H7 (cell line): ENCODE measurements at places on chromosomes 13 and 19.

- DNase-seq, result no peak
These were observed 20.2 kb downstream of the DNAJC3 start for GRCh38 chr13:95697052-95697680.

- peak; percentile 58 for DNase-seq
These were observed 3.5 kb upstream of the FTL start for GRCh38 chr19:48961673-48962028.

DNA sequence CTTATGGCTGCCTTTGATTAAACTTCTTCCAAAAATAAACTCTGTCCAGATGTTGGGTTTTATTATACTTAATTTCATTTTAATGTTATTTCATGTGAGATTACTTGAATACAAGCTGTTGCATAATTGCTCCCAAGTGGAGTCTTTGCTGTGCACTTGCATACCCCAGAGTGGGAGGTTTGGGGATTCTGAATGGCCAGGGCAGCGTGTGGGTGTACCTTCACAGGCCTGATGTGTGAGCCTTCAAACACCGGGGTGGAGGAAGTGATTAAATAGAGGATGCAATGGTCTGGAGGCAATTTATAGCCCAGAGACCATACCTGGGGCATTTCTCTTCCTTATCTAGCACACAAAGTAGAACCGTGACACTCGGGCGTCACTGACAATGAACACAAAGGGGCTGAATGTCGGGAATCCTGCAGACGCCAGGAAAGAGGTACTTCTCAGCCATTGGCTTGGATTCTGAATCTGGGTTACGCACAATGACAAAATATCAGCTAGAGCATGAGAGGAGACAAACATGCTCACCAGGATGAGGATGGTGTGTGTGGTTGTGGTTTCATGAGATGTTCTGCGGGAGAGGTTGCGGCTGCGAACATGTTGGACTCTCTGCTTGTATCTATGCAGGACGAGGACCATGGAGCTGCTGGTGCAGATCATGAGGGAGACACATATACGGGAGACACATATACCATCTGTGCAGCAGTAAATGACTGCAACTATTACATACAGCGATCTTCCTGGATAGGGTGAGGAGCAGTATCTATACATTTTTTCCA is 7.1 kb upstream of the LILRA5 start:
- DNase-seq, result no peak

- peak; percentile 82 for DNase-seq
These were observed 49.8 kb upstream of the GTF3A start for GRCh38 chr13:27374650-27375049.
